ENCODE measurements at places on chromosomes 12 and 14. TPM values are rescaled to one million over a fixed set of nuclear protein-coding genes. Genes with fewer than 3 reads are reported as not detected.

GRCh38 chr12:27549801-27550652 lies 26.0 kb downstream of the PPFIBP1 start:
- no peak overlapping the region for H3K4me3 ChIP-seq
- DNase-seq, result peak; percentile 99

GRCh38 chr12:125841332-125841731 lies 776.1 kb downstream of the AACS start:
- no peaks in the 10 kb centered on the region for H3K4me1 ChIP-seq
- no peak for DNase-seq
- no peak overlapping the region for H3K4me3 ChIP-seq
- H3K27ac ChIP-seq, result no peak overlapping the region
- H3K27me3 ChIP-seq, result no peaks in the 10 kb centered on the region

DNA sequence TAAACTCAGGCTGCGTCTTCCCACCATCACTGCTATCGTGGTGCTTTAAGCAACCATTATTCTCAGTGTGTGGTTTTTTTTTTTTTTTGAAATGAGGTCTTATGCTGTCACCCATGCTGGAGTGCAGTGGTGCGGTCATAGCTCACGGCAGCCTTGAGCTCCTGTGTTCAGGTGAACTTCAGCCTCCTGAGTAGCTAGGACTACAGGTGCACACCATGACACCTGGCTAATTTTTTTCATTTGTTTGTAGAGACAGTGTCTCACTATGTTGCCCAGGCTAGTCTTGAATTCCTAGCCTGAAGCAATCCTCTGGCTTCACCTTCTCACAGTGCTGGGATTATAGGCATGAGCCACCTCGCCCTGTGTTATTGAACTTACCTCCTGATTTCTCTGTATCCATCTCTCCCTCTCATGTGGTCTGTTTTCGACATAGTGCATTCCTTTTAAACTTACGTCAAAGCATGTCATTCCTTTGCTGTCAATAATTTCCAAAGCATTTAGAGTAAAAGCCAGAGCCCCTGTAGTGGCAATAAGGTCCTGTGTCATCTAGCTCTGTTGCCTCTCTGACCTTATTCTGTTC lies 255.5 kb downstream of the SNAPC1 start:
- no peak for DNase-seq
- no peaks in the 10 kb centered on the region for H3K4me1 ChIP-seq
- no peak overlapping the region for H3K27ac ChIP-seq
- H3K36me3 ChIP-seq, result no peaks in the 10 kb centered on the region

Gene LRRIQ1
- total RNA-seq, result 19.4 TPM

DNA sequence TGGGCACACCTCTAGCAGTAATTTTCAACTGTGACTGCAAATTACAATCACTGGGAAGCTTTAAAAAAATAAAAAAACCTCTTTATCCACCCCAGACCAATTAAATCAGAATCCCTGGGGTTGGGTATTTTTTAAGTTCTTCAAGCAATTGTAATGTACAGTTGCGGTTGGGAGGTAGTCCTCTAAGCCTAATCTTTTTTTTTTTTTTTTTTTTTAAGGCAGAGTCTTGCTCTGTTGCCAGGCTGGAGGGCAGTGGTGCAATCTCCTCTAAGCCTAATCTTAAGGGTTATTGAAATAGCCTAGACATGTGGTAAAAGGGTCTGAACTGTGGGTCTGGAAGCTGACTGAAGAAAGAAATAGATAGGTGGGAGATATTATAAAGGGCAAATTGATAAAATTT lies 230.5 kb downstream of the AKAP6 start:
- H3K27ac ChIP-seq, result peak overlapping the region; percentile 65
- no peak overlapping the region for H3K4me3 ChIP-seq
- peaks cover 6% of the 10 kb centered on the region for H3K4me1 ChIP-seq
- peaks cover 7% of the 10 kb centered on the region for H3K36me3 ChIP-seq

DNA sequence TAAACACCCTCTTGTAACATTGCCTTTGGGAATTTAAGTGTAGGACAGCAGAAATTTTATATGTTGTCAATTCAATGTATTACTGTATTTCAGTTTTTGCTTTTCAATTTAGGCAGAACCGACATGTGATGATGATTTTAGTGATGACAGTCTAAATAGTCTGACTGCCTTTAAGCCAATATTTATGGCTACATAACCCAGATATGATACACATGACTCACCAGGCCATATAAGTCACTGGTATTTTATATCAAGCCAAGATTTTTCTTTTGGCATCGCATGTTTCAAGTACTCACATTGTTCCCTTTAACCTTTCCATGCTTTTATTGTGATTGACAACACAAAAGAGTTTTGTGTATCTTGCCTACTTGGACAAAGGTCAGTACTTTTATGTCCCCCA lies 13.6 kb upstream of the PPM1A start:
- H3K36me3 ChIP-seq, result no peaks in the 10 kb centered on the region
- no peak for DNase-seq
- H3K27ac ChIP-seq, result no peak overlapping the region
- no peak overlapping the region for H3K4me3 ChIP-seq

DNA sequence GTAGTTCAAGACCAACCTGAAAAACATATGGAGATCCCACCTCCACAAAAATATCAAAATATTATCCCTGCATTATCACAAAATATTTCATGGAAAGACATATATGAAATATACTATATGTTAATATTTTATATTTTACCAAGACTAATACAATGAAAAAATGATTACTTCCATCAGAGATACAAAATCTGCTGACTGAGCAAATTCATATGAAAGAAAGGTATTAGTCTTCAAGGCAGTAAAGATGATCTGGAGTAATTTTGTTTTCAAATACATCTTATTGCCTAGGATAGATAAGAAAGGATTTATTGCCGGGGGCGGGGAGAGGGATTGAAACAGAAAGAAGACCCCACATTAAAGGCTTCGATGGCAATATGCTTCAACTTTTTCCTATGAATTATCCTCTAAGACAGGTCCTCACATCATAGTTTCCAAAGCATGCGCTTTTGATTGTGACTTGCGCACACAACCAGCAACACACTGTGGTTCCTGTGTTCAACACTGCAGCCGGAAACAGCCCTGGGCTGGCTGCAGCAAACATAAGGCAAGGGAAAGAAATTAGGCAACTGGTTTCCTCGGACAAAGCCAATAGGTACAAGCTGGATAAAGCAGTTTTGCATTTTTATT lies 83.2 kb downstream of the SPPL3 start:
- DNase-seq, result no peak
- H3K36me3 ChIP-seq, result no peaks in the 10 kb centered on the region
- peaks cover 1% of the 10 kb centered on the region for H3K4me1 ChIP-seq
- H3K27me3 ChIP-seq, result no peaks in the 10 kb centered on the region
- no peak overlapping the region for H3K4me3 ChIP-seq

Gene TSPAN19
- 13.7 TPM for total RNA-seq

All from lung (tissue), 17 donors.